ENCODE measurements at places on chromosomes 6 and 20. TPM values are rescaled to one million over a fixed set of nuclear protein-coding genes. Genes with fewer than 3 reads are reported as not detected.
A peak's percentile ranks its signal among the peaks of the same experiment; 100 is the strongest.

- no peak for DNase-seq
- H3K27ac ChIP-seq: no peak overlapping the region
- no peaks in the 10 kb centered on the region for H3K4me1 ChIP-seq
Observed at GRCh38 chr6:5054245-5054873, 30.8 kb upstream of the PPP1R3G start.

DNA sequence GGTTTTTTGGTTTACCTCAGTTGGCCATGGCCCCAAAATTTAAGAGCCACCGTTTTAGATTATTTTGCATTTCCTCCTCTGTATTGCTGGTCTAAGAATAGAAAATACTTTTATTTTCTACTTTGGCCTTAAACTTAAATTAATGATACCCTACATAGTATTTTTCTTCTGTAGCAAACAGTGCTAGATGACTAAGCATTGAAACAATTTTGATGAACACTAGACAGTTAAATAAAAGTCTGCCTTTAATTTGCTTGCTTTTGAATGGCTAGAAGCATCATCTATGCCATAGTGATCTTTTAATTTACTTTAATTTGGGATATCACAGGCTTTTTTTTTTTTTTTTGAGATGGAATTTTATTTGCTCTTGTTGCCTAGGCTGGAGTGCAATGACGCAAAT, 106.4 kb downstream of the CD109 start:
- no peaks in the 10 kb centered on the region for H3K4me1 ChIP-seq
- H3K27me3 ChIP-seq: no peaks in the 10 kb centered on the region
- H3K36me3 ChIP-seq: peaks cover 4% of the 10 kb centered on the region
- no peak overlapping the region for H3K4me3 ChIP-seq

DNA sequence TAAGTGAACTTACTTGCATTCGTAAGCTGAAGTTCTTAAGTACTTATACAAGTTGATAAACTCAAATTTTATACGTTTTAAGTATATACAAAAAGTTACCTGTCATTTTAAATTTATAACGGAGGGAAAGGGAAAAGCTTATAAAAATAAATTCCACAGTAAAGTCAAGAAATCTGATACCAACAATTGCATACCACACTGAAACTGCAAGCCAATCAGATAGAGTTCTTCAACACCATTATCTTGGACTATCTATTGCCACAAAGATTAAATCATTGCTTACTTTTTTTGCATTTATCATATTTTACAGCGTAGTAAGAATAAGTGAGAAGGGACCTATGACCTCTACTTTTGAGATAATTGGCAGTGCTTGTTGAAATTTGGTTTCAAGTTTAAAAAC, 386.7 kb downstream of the TFAP2A start:
- no peak overlapping the region for H3K4me3 ChIP-seq
- no peak for DNase-seq
- no peaks in the 10 kb centered on the region for H3K27me3 ChIP-seq
- no peak overlapping the region for H3K27ac ChIP-seq

GRCh38 chr6:116217069-116217468, 36.8 kb downstream of the TSPYL4 start:
- peak; percentile 37 for DNase-seq
- no peak overlapping the region for H3K4me3 ChIP-seq
- H3K27ac ChIP-seq: no peak overlapping the region
- peaks cover 5% of the 10 kb centered on the region for H3K4me1 ChIP-seq
- no peaks in the 10 kb centered on the region for H3K27me3 ChIP-seq

GRCh38 chr6:122648726-122649125, 38.5 kb downstream of the PKIB start:
- H3K36me3 ChIP-seq: no peaks in the 10 kb centered on the region
- no peaks in the 10 kb centered on the region for H3K4me1 ChIP-seq
- DNase-seq: no peak
- no peak overlapping the region for H3K27ac ChIP-seq

The CGA gene
- not detected for total RNA-seq

DNA sequence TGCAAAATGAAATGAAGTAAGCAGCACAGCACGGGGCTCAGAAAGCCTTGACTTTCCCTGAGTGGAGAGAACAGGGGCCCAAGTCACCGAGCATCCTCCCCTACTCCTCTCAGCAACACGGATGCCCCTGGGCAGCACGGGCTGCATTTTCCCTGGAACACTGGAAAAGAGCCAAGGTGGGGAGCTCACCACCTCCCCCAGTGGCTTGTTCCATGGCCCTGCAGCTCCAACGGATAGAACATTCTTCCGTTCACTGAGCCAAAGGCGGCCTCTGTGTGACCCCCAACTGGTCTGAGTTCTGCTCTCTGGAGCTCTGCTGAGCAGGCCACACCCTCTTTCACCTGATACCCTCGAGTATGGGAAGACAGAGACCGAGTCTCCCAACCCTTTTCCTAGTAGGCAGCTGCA, 20.8 kb upstream of the EMILIN3 start:
- H3K27me3 ChIP-seq: no peaks in the 10 kb centered on the region
- no peaks in the 10 kb centered on the region for H3K36me3 ChIP-seq
- no peak overlapping the region for H3K27ac ChIP-seq
- H3K4me1 ChIP-seq: no peaks in the 10 kb centered on the region

The SLC12A5 gene
- total RNA-seq: not detected

DNA sequence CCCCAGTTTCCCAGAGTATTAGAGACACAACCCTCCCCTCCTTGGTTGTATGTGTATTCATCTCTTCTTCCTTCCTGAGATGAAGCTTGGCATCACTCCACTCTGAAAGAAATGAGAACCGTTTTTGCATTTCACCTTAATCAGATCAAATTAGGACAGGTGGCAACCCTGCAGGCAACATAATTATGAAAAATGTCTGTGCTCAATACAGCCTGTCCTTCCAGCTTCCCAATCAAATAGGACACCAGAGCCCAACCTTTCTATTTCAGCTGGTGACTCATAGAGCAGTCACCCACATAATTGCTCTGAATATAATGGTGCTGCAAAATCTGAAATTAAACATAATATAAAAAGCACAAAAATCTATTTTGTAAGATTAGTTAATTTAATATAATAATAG, 310.2 kb upstream of the AGPAT4 start:
- no peaks in the 10 kb centered on the region for H3K36me3 ChIP-seq
- no peak overlapping the region for H3K27ac ChIP-seq
- no peak overlapping the region for H3K4me3 ChIP-seq
- H3K4me1 ChIP-seq: no peaks in the 10 kb centered on the region

DNA sequence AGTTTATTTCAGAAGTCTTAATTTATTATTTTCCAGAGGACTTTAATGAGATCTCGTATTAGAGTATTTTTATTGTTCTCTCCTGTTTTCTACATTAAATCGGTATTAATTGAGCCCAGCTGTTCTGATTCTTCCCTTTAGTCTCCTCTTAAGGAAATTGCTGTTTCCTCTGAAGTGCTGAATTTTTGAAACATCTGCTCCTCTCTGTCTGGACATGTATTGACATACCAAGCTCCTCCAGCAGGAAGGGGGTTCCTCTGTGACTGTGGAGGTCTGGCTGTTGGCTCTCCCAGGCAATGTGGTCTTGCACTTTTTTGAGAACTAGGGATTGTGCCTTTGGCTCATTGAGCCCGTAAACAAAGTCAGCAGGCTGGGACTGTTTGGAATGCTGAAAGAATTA, 74.9 kb downstream of the MAP3K4 start:
- no peaks in the 10 kb centered on the region for H3K27me3 ChIP-seq
- no peak for DNase-seq
- no peak overlapping the region for H3K27ac ChIP-seq
- 0 out of 2 replicates have a peak, but pooled peaks cover 4% of the 10 kb centered on the region for H3K4me1 ChIP-seq
- H3K4me3 ChIP-seq: no peak overlapping the region

DNA sequence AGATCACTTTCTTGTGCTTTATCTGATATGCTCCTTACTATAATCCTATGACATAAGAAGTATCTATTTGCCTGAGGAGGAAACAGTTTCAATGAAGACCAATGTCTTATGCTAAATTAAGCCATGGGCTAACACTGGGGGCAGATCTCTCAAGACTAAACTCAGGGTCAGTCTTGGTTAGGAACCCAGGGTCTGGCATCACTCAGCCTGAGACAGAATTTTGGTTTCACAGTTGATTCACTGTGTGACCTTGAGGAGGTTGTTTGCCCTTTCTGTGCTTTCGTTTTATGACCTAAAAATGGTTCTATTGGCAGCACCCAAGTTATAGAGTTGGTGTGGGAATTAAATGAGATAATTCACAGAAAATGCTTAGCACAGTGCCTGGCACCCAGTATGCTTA, 4.9 kb upstream of the BCAS1 start:
- no peaks in the 10 kb centered on the region for H3K27me3 ChIP-seq
- H3K4me3 ChIP-seq: no peak overlapping the region
- no peak for DNase-seq
- no peak overlapping the region for H3K27ac ChIP-seq
- no peaks in the 10 kb centered on the region for H3K4me1 ChIP-seq

The MEP1A gene
- 1.0 TPM for total RNA-seq

DNA sequence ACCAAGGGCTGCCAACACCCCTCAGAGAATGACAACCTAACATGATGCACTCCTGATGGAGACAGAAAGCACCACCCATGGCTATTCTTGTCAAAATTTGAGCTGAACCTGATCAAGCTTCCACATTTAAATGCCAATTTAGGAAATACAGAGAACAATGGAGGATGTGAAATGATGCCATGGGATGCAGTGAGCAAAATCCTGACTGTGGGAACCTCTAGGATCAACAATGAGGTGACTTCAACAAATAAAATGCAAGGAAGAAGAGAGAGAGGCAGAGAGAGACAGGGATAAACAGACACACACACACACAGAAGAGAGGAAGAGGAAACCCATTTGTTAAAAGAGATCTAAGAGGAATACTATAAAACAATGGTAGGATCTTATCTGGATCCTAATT, 119.6 kb upstream of the NUP153 start:
- peaks cover 9% of the 10 kb centered on the region for H3K4me1 ChIP-seq
- peaks cover 65% of the 10 kb centered on the region for H3K36me3 ChIP-seq
- H3K27ac ChIP-seq: no peak overlapping the region
- H3K27me3 ChIP-seq: no peaks in the 10 kb centered on the region
- H3K4me3 ChIP-seq: no peak overlapping the region

GRCh38 chr6:41593406-41593805, 44.9 kb upstream of the MDFI start:
- no peaks in the 10 kb centered on the region for H3K27me3 ChIP-seq
- H3K27ac ChIP-seq: no peak overlapping the region
- peaks cover 67% of the 10 kb centered on the region for H3K36me3 ChIP-seq
- H3K4me3 ChIP-seq: no peak overlapping the region
- peaks cover 3% of the 10 kb centered on the region for H3K4me1 ChIP-seq
- no peak for DNase-seq

DNA sequence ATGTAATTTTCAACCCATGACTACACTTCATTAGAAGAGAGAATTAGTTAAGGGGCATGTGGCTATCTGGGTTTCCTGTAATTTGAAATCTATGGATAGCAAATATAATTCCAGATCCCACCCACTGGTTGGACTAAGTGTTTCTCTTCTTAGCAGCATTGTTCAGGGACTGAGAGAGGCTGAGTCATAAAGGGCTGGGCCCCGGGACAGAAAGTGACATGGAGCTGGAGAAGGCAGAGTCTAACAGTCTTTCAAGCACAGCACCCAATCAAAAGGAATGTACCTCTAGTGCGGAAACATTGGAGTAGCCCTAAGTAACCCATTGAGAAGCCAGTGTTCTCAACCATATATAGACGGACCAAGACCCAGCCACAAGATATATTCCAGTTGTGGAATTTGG, 363.9 kb downstream of the DHX35 start:
- no peak for DNase-seq
- no peaks in the 10 kb centered on the region for H3K27me3 ChIP-seq
- no peak overlapping the region for H3K27ac ChIP-seq
- no peaks in the 10 kb centered on the region for H3K4me1 ChIP-seq
- no peak overlapping the region for H3K4me3 ChIP-seq

DNA sequence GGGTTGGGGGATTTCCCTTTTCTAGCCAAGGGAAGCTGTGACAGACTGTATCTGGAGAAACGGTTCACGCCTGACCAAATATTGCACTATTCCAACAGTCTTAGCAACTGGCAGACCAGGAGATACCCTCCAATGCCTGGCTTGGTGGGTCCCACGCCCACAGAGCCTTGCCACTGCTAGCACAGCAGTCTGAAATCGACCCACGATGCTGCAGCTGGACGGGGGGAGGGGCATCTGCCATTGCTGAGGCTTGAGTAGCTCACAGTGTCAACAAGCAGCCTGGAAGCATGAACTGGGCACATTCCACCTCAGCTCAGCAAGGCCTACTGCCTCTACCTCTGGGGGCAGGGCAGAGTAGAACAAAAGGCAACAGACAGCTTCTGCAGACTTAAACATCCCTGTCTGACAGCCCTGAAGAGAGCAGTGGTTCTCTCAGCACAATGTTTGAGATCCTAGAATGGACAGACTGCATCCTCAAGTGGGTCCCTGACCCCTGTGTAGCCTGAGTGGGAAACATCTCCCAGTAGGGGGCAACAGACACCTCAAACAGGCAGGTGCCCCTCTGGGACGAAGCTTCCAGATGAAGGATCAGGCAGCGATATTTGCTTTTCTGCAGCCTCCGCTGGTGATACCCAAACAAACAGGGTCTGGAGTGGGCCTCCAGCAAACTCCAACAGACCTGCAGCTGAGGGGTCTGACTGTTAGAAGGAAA, 89.9 kb upstream of the ECI2 start:
- peak; percentile 9 for DNase-seq
- no peaks in the 10 kb centered on the region for H3K4me1 ChIP-seq
- no peaks in the 10 kb centered on the region for H3K36me3 ChIP-seq
- H3K4me3 ChIP-seq: no peak overlapping the region
- H3K27ac ChIP-seq: no peak overlapping the region

The RAMACL gene
- total RNA-seq: 0.24 TPM

DNA sequence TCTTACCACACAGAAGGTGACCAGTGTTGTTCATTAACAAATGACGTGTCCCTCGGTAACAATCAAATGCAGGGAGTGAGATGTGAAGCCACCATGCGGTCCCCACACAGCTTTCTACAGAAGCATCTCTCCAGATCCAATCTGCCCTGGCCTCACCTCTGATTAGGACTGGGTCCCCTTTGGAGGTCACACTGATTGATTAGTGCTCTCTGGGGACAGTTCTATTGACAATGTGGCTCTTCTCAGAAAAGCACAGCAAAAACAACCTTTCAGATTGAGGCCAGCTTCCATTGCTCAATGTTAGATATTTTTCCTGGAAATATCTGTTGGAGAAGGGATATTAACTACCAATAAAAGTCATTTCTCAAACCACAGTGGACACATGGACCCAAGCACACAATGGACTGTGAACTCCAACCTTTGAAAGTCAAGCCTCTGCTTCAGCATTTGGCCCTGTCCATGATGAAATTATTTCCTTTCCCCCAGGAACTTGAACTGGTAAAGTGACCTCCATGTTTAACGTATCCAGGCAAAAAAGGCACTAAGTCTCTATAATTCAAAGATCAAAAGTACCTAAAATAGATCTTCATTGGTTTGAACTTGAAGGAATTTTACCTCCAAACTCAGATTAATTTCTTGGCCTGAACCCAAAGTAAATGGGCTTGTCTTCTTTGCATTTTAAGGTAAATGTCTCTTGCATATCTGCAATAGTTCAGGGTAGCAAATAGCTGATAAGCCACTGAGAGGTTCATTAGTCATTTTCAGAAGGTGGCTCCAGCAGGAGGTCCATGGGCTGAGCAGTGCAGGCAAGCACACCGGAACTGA, 118.5 kb downstream of the FOXA2 start:
- no peak overlapping the region for H3K4me3 ChIP-seq
- H3K4me1 ChIP-seq: no peaks in the 10 kb centered on the region
- DNase-seq: no peak
- H3K36me3 ChIP-seq: no peaks in the 10 kb centered on the region
- H3K27me3 ChIP-seq: 0 out of 2 replicates have a peak, but pooled peaks cover 6% of the 10 kb centered on the region
